CD4-positive, alpha-beta T cell treated with Interleukin-6 for 4 hours (primary cell): ENCODE measurements at places on chromosomes 6 and 20.

- DNase-seq = peak; percentile 72
These were observed 63.6 kb downstream of the HUS1B start for GRCh38 chr6:593139-593906.

DNA sequence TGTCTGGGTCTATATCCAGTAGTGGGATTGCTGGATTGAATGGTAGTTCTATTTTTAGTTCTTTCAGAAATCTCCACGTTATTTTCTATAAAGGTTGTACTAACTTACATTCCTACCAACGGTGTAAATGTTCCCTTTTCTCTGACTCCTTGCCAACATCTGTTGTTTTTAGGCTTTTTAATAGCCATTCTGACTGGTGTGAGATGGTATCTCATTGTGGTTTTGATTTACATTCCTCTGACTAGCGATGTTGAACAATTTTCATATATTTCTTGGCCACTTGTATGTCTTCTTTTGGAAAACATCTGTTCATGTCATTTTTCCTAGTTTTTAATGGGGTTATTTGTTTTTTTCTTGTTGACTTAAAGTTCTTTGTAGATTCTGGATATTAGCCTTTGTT is 99.3 kb downstream of the BMP2 start:
- DNase-seq = no peak

GRCh38 chr6:5517796-5518195 is 256.5 kb downstream of the FARS2 start:
- DNase-seq = peak; percentile 33

- DNase-seq = no peak
These were observed 11.8 kb downstream of the RPS6KA2 start for GRCh38 chr6:166615059-166615770.

GRCh38 chr20:58420798-58421496 is 31.9 kb downstream of the VAPB start:
- no peak for DNase-seq

DNA sequence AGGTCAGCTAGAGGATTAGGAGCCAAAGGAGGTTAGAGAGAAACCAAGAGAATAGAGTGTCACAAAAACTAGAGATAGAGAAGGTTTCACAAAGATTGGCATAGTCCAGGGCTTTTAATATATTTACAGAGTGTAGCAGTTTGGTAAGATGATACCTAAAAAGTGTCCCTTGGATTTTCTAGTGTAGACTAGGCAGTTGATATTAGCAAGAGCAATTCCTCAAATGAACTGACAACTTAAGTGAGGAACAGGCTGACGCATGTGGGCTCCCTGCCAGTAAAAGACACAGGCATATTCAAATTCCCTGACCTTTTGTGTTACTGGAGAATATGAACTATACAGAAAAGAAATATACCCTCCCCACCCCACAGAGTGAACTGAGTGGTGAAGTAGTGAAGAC is 40.1 kb downstream of the VTA1 start:
- DNase-seq = no peak

DNA sequence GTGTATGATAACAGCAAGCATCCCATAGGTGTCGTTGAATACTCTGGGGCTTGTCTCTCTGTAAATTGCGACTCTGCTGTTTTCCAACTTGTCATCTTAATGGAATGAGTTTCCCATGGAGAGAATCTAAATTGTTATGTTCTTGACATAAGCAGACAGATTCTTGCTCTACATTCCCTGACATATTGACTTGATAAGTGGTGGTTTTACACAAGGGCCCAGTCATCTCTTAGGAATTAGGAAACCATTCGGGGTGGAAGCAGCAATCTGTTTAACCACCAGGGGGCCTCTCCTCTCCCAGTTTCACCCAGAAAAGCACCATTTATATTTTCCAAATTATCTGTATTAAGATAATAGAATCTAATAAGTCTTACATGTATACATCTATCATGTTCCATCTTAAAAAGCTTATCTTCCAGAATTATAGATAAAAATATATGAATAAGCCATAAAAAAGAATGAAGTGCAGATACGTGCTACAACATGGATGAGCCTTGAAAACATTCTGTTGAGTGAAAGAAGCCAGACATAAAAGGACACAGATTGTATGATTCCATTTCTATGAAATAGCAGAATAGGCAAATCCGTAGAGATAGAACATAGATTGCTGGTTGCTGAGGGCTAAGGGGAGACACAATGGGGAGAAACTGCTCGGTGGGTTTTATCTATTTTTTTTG is 23.1 kb upstream of the MROH8 start:
- peak; percentile 32 for DNase-seq

- DNase-seq = no peak
These were observed 18.3 kb downstream of the CPNE5 start for GRCh38 chr6:36820700-36821580.

- peak; percentile 59 for DNase-seq
These were observed 59.6 kb downstream of the RAB44 start for GRCh38 chr6:36757206-36757605.

DNA sequence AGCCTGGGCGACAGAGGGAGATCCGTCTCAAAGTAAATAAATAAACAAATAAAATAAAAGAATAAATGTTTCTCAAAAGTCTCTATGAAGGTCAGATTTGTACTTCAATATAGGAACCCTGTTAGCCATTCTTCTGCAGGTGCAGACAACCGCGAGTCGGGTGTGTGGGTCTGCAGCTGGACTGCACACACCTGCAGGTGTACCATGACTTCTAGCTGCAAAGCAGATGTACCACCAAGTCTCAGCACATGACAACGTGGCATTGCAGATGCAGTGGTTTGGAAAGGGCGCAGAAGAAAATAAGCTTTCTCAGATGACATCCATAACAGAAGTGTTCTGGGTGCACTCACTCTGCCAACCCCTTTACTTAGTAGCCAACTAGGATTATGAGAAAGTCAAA is 239.7 kb downstream of the ATXN1 start:
- DNase-seq = no peak
